ELR (cell line): ENCODE measurements at places on chromosomes 2 and 18.
A peak's percentile ranks its signal among the peaks of the same experiment; 100 is the strongest.

- DNase-seq, result no peak
Observed at GRCh38 chr2:136005462-136006196, 20.2 kb upstream of the DARS1 start.

- peak; percentile 62 for DNase-seq
Observed at GRCh38 chr2:63049970-63050333, 678 bp upstream of the OTX1 start.

DNA sequence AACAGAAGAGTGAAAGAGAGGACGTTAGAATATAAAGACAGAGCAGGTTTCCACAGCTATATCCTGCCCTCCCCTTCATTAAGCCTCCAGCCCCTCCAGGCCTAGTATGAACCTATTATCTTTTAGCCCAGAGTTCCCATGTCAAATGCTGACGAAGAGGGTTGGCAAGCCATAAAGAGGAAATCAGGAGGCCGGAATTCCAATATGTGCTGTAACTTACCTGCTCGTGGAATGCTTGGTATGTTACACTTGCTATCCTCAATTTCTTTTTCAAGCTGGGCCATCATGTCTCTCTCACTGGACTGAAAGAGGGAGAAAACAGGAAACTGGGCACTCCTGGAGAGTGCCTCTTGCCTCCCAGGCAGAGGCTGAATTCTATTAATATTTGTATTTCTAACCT is 264.1 kb downstream of the TRIB2 start:
- DNase-seq, result no peak

- peak; percentile 10 for DNase-seq
Observed at GRCh38 chr2:145874466-145874865, 1354.5 kb upstream of the ZEB2 start.

GRCh38 chr18:48834413-48835031 is 116.2 kb downstream of the SMAD7 start:
- peak; percentile 99 for DNase-seq

- peak; percentile 15 for DNase-seq
Observed at GRCh38 chr2:146806364-146807005, 1038.3 kb upstream of the ACVR2A start.

- peak; percentile 23 for DNase-seq
Observed at GRCh38 chr18:12121175-12122042, 27.8 kb downstream of the ANKRD62 start.

GRCh38 chr2:30527411-30527810 is 80.4 kb downstream of the LCLAT1 start:
- DNase-seq, result no peak

GRCh38 chr2:171847627-171848026 is 46.4 kb downstream of the SLC25A12 start:
- DNase-seq, result no peak

DNA sequence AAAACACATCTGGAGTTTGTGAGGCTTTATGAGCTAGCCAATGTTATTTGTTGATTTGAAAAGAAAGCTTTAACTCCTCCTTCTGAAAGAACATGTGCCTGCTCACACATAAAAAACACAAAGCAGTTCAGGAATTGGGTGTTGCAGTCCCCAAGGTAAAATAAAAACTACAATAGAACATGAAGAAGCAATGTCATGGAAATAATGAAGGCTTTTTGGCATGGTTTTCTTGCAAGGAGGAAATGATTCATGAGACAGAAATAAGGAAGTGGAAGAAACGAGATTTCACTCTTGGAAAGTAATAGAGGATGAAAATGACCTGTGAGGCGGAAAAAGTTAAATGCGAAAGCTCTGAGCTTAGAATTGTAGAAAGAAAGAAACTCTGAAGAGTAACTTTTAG is 81.1 kb downstream of the TRIB2 start:
- DNase-seq, result peak; percentile 41

GRCh38 chr2:232880764-232881351 is 10.8 kb downstream of the SNORC start:
- no peak for DNase-seq

GRCh38 chr2:96225016-96225533 is 16.4 kb upstream of the STARD7 start:
- no peak for DNase-seq

DNA sequence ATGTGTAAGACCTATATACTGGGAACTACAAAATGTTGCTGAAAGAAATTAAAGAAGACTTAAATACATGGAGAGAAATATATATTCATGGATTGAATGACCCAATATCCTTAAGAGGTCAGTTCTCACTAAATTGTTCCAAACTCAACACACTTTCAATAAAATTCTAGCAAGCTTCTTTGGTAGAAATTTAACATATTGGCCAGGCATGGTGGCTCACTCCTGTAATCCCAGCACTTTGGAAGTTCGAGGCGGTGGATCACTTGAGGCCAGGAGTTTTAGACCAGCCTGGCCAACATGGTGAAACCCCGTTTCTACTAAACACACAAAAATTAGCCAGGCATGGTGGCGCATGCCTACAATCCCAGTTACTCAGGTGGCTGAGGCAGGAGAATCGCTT is 33.6 kb upstream of the MYCN start:
- DNase-seq, result no peak

- no peak for DNase-seq
Observed at GRCh38 chr2:83594241-83595120, 864.6 kb downstream of the SUCLG1 start.

DNA sequence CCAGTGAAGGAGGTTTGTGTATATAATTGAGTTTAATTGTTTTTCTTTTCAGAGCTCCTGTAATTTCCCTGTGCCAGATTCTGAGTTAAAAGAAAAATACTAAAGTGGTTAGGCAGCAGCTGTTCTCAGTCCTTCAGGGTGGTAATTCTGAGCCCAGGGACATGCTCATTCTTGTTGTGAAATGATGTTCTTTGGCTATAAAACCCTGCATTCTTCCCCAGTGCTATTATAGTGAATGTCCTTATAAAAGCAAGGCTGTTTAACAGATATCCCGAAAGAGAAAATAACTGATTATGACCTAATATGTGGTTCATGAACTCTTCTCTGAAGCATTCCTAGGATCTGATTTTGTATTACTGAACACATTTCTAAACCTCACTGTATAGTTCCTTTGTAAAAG is 34.0 kb downstream of the ADAM23 start:
- no peak for DNase-seq

DNA sequence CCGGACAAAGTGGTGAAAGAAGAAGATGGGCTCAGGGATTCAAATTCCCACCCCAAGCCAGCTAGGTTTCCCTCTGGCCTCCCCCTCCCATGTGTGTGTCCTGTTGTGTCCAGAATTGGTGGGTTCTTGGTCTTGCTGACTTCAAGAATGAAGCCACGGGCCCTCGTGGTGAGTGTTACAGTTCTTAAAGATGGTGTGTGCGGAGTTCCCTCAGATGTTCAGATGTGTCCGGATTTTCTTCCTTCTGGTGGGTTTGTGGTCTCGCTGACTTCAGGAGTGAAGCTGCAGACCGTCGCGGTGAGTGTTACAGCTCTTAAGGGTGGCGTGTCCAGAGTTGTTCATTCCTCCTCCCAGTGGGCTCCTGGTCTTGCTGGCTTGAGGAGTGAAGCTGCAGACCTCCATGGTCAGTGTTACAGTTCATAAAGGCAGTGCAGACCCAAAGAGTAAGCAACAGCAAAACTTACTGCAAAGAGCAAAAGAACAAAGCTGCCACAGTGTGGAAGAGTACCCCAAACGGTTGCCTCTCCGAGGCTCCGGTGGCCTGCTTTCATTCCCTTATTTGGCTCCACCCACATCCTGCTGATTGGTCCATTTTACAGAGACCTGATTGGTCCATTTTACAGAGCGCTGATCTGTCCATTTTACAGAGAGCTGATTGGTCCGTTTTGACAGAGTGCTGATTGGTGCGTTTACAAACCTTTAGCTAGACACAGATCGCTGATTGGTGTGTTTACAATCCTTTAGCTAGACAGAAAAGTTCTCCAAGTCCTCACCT is 37.7 kb upstream of the KLF11 start:
- DNase-seq, result no peak

GRCh38 chr18:49728542-49728941 is 84.8 kb downstream of the ACAA2 start:
- DNase-seq, result peak; percentile 60

DNA sequence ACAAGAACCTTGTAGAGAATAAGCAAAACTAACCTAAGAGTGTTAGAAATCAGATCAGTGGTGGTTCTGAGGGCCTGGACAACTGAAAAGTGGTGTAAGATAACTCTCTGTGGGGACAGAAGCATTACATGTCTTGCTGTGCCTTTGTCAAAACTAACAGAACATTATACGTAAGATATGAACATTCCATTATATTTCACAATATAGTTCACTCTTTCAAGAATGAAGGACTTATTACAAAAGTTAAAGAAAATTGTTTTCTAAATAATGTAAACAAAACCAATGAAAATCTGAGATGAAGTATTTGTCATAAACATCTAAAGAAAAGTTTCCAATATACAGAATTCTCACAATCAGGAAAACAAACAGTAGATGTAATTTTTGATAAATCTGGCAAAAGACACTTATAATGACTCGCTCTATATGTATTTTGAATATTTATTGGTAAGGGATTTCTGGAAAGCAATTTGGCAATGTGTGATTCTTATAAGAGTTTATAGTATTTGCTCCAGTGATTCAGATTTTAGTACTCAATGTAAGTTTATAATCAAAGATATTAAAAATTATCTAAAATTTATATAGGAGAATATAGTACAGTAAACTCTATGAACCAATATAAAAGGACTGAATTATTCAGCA is 258.4 kb downstream of the CD226 start:
- DNase-seq, result no peak

DNA sequence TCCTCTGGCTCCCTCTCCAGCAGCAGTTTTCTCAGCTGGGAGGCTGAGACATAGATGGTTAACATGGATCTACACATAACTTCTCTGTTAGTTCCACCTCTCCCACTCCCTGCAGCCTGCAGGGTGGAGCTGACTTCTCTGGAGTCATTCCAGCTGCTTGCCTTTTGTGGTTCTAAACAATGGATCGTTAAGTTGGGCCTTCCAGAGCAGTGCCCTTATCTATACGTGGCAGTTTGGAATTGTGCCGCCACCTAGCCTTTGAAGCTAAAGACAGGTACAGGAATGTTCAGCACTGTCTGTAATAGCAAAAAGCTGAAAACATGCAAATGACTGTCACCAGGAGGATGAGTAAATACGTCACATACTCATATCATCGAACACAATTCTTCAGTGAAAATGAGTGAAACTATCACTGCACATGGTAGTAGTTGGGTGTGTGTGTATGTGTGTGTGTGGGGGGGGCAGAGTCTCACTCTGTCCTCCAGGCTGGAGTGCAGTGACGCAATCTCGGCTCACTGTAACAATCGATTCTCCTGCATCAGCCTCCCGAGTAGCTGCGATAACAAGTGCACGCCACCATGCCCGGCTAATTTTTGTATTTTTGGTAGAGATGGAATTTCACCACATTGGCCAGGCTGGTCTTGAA is 50.3 kb downstream of the SH2D6 start:
- peak; percentile 18 for DNase-seq

DNA sequence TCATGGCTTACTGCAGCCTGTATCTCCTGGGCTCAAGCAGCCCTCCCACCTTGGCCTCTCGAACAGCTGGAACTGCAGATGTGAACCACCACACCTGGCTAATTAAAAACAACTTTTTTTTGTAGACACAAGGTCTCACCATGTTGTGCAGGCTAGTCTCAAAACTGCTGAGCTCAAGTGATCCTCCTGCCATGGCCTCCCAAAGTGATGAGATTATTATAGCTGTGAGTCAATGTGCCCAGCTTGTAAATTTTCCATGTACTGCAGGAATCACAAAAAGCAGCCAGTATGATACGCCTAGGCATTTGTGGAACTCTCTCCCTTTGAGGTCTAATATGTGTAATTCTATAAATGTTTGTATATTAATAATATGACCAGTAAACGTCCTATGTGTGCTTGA is 59.9 kb downstream of the MSH6 start:
- no peak for DNase-seq

- peak; percentile 6 for DNase-seq
Observed at GRCh38 chr18:27652480-27653121, 467.5 kb upstream of the CHST9 start.

DNA sequence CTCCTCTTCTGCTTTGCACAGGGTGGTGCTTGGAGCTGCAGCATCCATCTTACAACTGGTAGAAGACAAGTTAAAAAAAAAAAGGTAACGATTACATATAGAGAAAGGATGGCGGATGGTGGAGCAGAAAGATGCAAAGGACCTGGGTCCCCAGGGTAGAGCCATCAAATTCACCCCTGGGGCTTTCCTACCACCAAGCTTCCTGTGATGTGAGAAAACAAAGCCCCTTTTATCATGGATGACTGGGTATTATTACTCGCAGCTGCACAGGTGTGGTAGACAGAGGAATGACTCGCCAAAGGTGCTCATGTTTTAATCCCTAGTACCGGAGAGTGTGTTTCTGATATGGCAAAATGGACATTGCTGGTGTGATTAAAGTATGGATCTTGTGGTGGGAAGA is 1.3 kb upstream of the ACOXL start:
- DNase-seq, result no peak

- peak; percentile 23 for DNase-seq
Observed at GRCh38 chr18:9469685-9470084, 5.6 kb upstream of the RALBP1 start.

DNA sequence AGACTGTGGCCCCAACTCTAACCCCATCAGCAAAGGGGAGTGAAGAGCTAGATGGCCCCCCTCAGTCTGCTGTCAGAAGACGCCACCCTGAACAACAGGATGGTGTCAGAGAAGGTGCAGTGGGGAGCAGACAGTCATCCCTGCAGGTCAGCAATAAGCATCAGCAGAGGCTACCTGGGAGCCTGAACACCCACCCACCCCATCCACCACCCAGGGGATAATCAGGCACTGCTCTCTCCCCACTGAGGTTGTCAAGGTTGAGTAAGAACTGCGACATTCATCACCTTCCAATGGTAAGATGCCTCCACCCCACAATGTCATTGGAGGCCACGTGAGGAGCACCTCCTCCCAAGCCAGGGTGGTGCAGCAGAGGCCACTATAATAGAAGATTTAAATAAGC is 8.5 kb upstream of the ID2 start:
- no peak for DNase-seq

DNA sequence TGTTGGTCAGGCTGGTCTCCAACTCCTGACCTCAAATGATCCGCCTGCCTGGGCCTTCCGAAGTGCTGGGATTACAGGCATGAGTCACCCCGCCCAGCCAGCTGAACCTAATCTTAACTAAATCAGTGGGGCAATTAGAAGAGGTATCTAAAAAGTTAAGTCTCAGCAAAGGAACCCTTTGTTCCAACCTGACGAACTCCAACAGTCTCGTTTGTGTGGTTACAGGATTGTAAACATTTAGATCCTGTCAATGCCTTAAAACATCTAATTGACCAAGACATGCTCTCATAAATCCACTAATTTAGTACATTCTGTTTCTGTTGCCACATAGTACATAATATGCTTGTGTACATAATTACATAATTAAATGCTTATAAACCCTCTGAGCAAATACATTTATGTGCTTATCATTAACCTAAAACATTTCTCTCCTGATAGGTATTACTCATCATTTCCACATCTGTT is 31.1 kb upstream of the STK39 start:
- peak; percentile 64 for DNase-seq
